ENCODE measurements at places on chromosomes 5 and 9.

DNA sequence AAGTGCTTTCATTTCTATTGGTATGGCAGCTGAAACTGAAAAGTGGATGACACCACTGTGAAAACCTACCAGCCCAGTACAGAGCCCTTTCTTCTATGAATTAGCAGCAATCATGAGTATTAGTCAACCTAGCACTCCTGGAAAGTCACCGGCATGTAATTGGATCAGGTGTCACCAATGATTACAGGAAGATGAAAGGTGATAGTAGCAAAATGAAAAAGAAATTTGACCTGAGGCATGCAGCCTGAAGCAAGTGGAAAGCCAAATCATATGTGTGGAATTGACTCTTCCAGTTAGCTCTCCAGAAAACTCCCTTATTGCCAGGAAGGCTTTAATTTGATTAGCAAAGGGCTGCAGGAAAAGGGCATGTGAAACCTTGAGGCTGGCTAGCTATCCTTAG lies 81.2 kb upstream of the NAA35 start:
- no peak for DNase-seq

- DNase-seq, result no peak
These were observed 14.0 kb downstream of the PPWD1 start for GRCh38 chr5:65577141-65577540.

DNA sequence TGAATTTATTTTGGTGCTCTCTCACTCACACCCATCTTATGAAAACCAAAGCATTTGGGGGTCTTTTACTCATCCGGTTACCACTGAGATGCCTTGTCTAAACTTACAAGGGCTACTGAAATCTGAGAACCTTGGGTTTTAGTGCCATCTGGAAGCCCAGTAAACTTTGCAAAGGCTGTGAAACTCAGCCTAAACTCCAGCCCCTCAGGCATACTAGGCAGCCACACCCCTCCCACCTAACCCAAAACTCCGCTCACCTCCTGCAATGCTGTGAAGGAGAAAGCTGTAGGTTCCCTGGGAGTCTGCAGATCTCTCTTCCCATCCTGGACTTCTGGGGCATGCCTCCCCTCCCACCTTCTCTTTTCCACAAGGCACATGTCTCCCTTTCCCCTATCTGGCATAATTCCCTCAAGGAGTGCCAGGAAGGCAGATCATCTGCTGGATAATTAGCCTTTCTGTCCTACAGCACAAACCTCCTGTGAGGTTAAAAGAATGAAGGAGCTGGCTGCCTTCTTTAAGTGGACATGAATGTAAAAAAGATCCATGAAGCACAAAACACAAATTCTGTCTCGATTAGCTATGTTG lies 71.5 kb upstream of the ANXA1 start:
- no peak for DNase-seq

DNA sequence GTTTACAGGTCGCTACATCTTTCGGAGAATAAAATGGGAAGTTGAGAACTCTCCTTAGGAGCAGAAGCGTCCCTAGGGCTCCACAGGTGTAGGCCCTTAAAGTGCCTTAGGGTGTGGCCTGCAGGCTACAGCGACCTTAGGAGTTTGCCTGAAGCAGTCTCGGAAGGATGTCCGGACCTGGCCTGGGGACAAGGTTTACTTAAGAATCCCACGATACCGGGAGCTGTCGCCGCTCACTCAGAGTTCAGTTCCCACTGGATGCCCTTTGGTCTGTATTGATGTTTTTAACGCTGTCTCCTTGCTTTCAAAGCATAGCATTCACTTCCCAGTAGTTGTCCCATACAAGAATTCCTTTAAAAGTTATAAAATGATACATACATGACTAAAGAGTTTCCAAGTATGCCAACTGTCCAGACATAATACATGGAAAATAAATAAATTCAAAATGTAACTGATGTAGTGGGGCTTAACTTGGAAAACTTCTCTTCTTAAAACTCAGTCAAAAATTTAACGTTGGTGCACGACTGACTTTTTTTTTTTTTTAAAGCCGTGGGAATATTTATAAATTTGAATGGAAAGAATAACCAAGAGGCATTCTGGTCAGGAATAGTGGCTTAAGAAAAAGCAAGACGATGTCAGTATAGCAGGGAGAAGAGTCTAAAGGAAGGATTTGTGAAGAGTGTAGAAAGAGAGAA lies 848 bp downstream of the RAD50 start:
- DNase-seq, result no peak
